Thyroid gland (tissue), 4 donors: ENCODE measurements at places on chromosomes 4 and X. TPM values are rescaled to one million over a fixed set of nuclear protein-coding genes. Genes with fewer than 3 reads are reported as not detected.

SMIM9 gene
- total RNA-seq, result not detected

OTUD6A gene
- not detected for total RNA-seq

CLGN gene
- total RNA-seq, result 0.13 TPM

NALF2 gene
- 2.8 TPM for total RNA-seq

DNA sequence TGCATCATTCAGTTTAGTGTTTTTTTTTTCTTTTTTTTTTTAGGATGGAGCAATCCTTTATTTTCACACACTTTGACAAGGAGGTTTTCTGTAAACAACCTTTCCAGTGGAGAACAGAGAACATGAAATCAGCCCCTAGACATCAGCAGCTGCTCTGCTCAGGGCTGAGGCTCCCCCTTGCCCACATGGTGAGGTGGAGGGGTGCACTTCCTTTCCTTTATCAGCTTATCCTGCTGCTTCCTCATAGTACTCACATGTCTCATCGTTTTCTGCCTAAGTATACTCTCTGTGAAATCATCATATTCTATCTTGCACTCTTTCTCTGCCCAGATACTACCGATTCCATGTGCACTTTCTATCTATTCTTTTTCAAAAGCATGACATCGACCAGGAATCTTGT is 47.6 kb upstream of the PRSS12 start:
- DNase-seq, result no peak

GRCh38 chr4:60962286-60962685 is 237.8 kb upstream of the ADGRL3 start:
- no peak for DNase-seq

DNA sequence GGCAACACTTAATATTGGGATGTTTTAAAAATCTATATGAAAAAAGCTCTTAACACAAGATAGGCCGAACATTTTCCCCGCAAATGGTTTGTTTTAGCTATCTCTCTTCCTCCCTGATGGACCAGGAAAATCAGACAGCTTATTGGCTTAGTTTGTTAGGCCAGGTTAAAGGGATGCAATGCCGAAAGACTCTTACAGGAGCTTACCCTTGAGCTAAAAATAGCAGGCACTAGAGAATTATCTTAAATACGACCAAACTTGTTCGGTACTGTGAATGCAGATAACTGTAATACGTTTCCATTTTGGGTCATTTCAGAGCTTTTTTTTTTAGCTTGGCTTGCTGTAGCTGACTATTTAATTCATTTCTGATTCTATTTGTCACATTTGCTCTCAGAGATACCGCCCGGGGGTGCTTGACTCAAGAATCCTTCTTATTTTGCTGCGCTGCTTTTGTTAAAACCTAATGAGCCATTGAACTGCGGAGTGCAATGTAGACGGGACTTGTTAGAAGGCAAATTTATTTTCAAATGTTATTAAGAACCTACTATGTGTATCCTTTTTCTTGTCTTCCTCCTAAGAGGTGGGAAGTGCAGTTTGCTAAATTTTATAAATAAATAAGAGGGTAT is 23.3 kb downstream of the PPARGC1A start:
- DNase-seq, result no peak

DNA sequence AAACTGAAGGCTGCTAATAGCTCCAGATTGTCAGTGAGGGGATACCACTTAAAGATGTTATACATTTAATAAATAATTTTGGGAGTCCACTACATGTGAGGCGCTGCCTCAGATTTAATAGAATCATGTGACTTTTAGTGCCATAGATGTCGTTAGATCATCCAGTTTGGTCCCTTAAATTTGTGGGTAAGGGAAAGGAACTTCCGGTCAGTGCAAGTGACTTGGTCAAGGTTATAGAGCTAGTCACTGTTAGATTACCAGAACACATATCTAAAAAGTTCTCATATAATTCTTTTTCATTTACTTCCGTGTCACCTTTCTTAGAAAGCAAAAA is 529 bp upstream of the UBA6 start:
- no peak for DNase-seq

DNA sequence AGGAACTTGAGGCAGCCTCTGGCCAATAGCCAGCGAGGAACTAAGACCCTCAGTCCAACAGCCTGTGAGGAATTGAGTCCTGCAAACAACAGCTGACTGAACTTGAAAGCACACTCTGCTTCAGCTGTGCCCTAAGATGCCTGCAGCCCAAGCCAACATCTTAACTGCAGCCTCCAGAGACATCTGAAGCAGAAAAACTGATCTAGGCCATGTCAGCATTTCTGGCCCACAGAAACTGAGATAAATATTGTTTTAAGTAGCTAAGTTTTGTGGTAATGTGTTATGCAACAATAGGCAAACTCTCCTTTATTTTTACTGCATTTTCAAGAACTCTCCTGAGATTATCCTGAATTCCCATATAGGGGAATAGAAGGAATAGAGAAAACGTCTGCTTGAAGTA is 24.4 kb upstream of the PIGA start:
- no peak for DNase-seq
